ENCODE measurements at places on chromosomes 1 and 21.

DNA sequence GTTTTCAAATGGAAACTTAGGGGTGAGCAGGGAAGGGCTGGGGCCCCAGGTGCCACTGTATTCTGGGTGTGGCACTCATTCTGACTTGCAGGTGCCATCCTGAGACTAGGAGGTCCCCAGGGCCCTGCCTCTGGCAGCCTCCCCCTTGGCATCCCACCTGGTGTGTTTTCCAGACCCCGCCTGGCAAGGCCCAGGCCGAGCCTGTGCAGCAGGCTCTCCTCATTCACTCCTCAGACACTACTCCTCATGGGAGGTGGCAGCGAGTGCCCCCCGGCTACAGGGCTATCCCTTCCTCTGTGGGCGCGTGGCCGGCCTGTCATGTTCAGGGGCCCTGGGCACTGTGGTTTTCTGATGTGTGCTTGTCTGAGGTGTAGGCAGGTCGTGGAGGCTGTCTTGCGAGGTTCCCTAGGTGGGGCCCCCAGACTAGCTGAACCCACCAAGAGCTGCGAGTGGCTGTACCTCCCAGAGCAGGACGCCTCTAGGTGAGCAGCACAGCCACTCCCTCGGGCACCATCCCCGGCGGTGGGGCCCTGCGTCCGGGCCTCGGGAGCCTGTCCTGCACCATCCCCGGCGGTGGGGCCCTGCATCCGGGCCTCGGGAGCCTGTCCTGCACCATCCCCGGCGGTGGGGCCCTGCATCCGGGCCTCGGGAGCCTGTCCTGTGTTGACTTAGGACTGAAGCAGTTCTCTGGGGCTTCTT, 13.2 kb downstream of the SLX9 start:
- no peak overlapping the region for H3K27ac ChIP-seq
- DNase-seq, result no peak
- H3K4me1 ChIP-seq, result peaks cover 47% of the 10 kb centered on the region
- no peak overlapping the region for H3K4me3 ChIP-seq
- no peaks in the 10 kb centered on the region for H3K27me3 ChIP-seq
- no peaks in the 10 kb centered on the region for H3K36me3 ChIP-seq

DNA sequence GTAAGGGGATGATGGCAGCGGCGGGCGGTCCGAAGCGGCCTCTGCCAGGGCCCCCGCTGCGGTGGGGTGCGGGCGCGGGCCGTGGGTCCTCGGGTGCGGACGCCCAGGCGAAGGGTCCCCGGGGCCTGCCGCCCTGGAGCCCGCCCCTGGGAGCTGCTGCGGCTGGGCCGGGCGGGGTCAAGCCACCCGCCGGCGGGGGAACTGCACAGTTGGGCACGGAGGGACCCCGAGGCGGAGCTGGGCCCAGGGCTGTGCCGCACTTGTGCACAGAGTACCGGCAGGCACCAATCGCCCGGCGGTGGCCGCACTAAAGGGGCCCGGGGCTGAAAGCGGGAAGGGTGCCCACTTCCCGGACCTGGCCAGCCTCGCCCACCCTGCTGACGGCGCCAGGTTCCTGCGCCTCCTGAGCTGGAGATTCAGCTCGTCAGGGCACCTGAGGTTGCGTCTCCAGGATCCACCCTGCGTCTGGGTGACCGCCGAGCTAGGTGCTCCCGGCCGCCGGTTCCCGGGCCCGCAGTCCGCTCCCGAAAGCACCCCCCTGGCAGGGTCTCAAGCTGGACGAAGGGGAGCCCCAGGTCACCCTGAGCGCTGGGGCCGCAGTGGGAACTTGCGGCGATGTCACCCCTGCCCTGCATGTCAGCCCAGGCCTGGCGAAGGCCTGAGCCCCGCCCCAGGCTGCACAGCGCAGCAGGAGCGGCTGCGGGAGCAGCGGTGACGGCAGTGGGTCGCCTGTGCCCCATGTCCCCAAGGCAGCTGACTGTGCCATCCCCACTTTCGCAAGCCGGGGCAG, 56.7 kb upstream of the ETV3 start:
- peaks cover 42% of the 10 kb centered on the region for H3K27me3 ChIP-seq
- no peaks in the 10 kb centered on the region for H3K36me3 ChIP-seq
- no peak for DNase-seq
- H3K27ac ChIP-seq, result no peak overlapping the region

DNA sequence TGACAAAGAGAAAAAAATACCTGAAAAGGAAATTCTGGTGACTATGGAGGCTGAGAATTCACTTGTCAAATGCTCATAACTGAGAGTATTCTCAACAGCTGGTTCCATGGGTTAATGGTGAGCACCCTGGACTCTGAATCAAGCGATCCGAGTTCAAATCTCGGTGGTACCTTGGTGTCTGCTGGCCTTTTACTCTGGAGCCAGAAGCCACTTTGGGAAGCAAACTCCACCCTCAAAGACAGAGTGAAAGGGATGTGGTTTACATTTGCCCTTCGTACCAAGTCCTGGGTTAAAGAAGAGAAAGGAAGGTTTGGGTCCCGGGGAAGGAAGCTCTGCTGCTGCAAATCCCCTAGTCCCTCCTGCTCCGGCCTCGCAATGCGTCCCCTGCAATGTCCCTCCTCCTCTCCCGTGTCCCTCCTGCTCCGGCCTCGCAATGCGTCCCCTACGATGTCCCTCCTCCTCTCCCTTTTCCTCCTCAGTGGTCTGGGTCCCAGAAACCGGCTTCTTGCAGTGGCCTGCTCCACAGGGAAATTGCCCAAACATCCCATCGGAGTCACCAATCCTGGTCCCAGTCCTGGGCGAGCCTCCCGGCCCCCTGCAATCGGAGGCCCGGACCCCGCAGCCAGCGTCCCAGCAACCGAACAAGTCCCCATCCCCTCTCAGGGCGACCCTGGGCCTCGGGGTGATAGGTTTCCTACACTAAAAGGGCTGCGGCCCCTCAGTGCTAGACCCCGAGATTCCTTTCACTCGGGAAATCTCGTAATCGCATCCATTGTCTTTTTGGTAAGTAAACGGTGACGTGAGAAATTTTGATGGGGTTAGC, 129.4 kb downstream of the PPIAL4G start:
- no peak overlapping the region for H3K4me3 ChIP-seq
- H3K27ac ChIP-seq, result no peak overlapping the region
- no peaks in the 10 kb centered on the region for H3K4me1 ChIP-seq
- no peak for DNase-seq
- H3K36me3 ChIP-seq, result no peaks in the 10 kb centered on the region

GRCh38 chr1:156740237-156740740, 599 bp downstream of the MRPL24 start:
- no peaks in the 10 kb centered on the region for H3K27me3 ChIP-seq
- H3K4me1 ChIP-seq, result peaks cover 51% of the 10 kb centered on the region
- DNase-seq, result no peak
- no peaks in the 10 kb centered on the region for H3K36me3 ChIP-seq

DNA sequence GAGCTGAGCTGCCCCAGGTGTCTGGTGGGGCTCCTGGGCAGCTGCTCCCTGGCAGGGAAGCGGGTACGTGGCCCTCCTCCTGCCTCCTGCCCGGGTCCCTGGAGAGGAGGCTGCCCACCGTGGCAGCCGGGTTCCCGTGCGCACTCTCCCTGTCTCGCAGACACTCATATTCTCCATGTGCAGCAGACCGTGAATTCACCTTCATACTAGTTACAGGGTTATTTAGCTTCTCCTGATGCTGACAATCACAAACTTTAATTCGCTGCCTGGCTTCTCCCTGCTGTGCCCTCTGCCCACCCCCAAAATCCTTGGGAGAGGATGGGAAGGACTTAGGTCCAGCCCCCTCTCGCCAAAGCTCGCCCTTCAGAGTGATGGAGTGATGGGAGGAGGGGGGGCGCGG, 95.3 kb downstream of the CASZ1 start:
- DNase-seq, result no peak
- no peak overlapping the region for H3K4me3 ChIP-seq
- no peaks in the 10 kb centered on the region for H3K4me1 ChIP-seq
- H3K27ac ChIP-seq, result no peak overlapping the region

DNA sequence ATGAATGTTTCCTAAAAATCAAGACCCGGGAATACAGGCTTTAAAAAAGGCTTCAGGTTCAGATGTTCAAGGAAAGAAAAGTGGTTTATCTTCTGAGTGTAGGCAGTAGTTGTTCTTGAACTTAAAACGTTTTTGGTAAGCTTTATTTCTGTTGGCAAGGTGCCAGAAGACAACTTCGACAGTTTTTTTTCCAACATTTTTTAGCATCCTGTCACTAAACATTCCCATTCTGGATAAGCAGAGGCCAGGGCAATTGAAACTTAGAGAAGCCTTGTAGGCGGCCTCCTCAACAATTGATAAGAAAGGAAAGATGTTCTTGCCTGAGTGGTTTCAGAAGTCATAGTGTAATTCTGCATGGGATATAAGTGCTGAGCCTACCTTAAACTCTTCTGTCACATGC, 66.7 kb downstream of the PATJ start:
- H3K36me3 ChIP-seq, result no peaks in the 10 kb centered on the region
- H3K4me1 ChIP-seq, result no peaks in the 10 kb centered on the region
- DNase-seq, result no peak
- no peaks in the 10 kb centered on the region for H3K27me3 ChIP-seq

- no peak for DNase-seq
- no peaks in the 10 kb centered on the region for H3K4me1 ChIP-seq
- no peaks in the 10 kb centered on the region for H3K36me3 ChIP-seq
- H3K27me3 ChIP-seq, result no peaks in the 10 kb centered on the region
These were observed 22.4 kb downstream of the PTAFR start for GRCh38 chr1:28154078-28154594.

GRCh38 chr1:6123816-6124215, 56.3 kb downstream of the CHD5 start:
- peaks cover 11% of the 10 kb centered on the region for H3K27me3 ChIP-seq
- no peak for DNase-seq
- H3K36me3 ChIP-seq, result no peaks in the 10 kb centered on the region
- peaks cover 8% of the 10 kb centered on the region for H3K4me1 ChIP-seq
- no peak overlapping the region for H3K27ac ChIP-seq

DNA sequence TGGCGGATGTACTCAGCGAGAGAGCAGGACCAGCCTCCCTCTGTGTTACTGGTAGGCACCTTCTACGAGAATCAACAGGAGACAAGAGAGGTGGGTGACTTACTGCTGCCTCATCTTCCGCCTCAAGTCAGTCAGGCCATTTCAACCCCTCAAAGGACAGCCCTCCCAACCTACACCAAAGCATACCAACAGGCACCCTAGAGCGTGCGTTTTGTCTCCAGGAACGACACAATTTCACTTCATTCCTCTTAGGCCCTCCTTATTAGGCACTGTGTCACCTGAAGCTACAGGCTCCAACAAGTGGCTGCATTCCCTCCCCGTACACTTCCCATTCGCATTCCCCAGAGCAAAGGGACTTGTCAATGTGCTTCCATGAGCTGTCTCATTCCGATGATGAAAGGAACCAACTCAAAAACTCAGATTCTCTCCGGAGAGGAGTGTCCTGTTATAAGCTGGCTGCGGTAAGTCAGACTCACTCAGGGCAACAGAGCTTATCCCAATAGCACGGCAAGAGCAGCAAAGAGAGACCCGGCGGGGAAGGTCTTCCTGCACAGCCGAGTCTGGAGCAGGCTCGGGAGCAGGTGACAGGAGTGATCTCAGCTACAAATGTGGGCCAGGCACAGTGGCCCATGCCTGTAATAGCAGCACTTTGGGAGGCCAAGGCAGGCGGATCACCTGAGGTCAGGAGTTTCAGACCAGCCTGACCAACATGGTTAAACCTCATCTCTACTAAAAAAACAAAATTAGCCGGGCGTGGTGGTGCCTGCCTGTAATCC, 120.6 kb upstream of the IFFO2 start:
- no peaks in the 10 kb centered on the region for H3K27me3 ChIP-seq
- no peak overlapping the region for H3K4me3 ChIP-seq
- H3K36me3 ChIP-seq, result peaks cover 100% of the 10 kb centered on the region
- no peak for DNase-seq
- peaks cover 10% of the 10 kb centered on the region for H3K4me1 ChIP-seq

GRCh38 chr1:32736812-32737791, 34.5 kb upstream of the SYNC start:
- no peak overlapping the region for H3K27ac ChIP-seq
- H3K4me3 ChIP-seq, result no peak overlapping the region
- no peaks in the 10 kb centered on the region for H3K27me3 ChIP-seq
- H3K4me1 ChIP-seq, result no peaks in the 10 kb centered on the region
- no peaks in the 10 kb centered on the region for H3K36me3 ChIP-seq

GRCh38 chr1:220680085-220680687, 10.0 kb upstream of the C1orf115 start:
- H3K4me1 ChIP-seq, result peaks cover 5% of the 10 kb centered on the region
- H3K36me3 ChIP-seq, result no peaks in the 10 kb centered on the region
- no peak for DNase-seq
- H3K27ac ChIP-seq, result no peak overlapping the region
- no peak overlapping the region for H3K4me3 ChIP-seq

DNA sequence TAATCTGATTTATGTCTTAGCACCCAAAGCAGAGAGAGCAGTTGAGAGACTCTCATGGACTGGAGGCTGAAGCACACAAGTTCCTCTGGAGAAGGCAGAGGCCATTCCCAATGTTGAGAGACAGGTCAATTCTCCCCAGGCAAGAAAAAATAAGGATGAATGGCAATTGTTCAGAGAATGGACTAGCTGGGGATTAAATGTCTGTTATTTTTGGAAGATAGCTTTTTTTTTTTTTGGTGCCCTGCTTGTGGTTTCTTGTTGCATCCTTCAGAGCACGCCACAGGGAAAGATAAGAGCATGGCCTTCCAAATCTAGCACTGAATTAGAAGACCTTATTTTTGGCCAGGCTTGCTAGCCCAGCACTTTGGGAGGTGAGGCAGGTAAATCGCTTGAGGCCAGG, 65.6 kb upstream of the ERRFI1 start:
- H3K4me3 ChIP-seq, result no peak overlapping the region
- H3K27ac ChIP-seq, result no peak overlapping the region
- no peaks in the 10 kb centered on the region for H3K36me3 ChIP-seq
- H3K27me3 ChIP-seq, result no peaks in the 10 kb centered on the region
- H3K4me1 ChIP-seq, result peaks cover 23% of the 10 kb centered on the region

GRCh38 chr1:227946624-227947385, 927 bp downstream of the WNT9A start:
- peak overlapping the region; percentile 74 for H3K4me3 ChIP-seq
- no peaks in the 10 kb centered on the region for H3K36me3 ChIP-seq
- peak overlapping the region; percentile 88 for H3K27ac ChIP-seq
- peaks cover 72% of the 10 kb centered on the region for H3K4me1 ChIP-seq

DNA sequence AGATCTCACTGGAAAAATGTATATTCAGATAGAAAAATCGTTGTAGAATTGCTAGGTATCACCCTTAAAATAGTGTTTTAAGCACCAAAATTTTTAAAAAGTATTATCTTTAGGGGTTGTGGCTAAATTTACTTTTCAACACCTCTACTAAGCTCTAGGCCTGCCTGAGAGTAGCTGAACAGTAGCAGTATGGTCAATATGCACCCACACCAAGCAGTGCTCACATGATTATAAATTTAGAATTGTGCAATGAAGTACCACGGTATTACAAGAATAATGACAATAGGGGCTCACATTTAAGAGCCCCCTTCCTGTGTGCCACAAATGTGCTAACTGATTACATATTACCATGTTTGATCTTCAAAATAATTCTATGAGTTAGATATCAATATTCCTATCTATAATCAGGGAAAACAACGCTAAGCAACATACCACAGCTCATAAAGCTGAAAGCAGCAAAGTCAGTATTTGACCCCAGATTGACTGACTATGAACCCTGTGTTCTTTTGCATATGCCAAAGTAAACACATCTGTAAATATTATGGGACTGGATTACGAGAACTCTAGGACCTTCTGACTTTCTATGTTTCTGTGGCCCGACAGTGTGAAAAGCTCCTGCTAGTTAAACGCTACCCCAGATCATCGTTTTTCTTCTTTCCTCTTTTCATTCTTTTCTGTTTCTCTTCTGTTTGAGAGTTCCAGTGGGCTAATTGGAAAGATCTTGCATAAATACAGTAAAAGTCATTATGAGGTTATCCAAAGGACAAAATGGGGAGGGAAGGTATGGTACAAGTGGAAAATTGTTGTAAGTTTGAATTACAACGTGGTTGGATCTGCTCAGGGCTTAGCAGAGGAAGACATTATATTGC, 201.1 kb upstream of the C1orf87 start:
- no peak overlapping the region for H3K27ac ChIP-seq
- H3K4me1 ChIP-seq, result no peaks in the 10 kb centered on the region
- no peaks in the 10 kb centered on the region for H3K27me3 ChIP-seq
- H3K4me3 ChIP-seq, result no peak overlapping the region
